Heart left ventricle (tissue), 16 donors: ENCODE measurements at places on chromosomes 11 and 22. TPM values are rescaled to one million over a fixed set of nuclear protein-coding genes. Genes with fewer than 3 reads are reported as not detected.

GRCh38 chr11:134561331-134561720 is 149.3 kb upstream of the B3GAT1 start:
- no peak for DNase-seq

DNA sequence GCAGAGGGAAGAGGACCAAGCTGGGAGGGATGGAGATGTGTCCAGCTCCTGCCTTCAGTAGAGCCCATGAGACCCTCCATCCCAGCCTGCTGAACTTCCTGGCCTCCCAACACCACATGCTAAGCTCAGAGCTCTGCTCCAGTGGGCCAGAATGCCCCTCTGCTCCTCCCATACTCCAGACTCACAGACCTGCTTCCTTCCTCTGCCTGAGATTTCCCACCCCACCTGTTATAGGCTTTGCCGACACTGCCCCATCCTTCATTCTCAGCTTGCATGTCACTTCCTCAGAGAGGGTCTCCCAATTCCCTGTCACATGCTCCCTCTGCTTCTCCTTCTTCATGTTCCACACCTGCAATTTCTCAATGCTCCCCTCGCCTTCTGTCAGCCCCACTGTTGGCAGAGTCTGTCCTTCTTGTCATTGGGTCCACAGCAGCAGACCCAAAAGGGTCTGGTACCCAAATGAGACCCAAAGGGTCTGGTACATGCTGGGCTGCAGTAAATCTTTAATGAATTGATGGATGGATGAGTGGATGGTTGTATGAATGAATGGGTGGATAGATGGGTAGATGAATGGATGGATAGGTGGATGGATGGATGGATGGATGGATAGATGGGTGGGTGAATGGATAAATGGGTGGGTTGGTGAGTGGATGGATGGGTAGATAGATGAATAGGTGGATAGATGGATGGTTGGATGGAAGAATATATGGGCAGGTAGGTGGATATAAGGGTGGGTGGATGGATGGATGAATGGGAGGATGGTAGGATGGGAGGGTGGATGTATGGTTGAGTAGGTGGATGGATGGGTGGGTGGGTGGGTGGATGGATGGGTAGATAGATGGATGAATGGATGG is 105.3 kb upstream of the FGF3 start:
- no peak for DNase-seq

DNA sequence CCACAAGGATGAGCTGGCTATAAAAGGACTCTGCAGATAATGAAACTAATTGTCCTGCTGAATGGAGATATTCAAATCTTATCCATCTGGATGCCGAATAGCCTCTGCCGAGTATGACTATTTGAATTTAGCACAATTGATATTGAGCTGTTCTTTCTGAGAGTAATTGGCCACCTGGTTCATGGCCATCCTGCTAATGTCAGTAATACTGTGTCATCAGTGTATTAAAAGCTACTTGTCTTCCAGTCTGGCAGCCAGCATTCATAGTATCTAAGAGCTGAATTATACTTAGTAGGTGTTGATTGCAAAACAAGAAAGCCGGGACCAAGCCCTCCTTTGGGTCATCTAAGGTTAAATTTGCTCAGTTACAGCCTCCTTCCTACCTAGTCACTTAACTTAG is 310.7 kb upstream of the NCAM1 start:
- DNase-seq = peak; percentile 29

- no peak for DNase-seq
Observed at GRCh38 chr11:111397034-111397433, 18.0 kb upstream of the POU2AF1 start.

DNA sequence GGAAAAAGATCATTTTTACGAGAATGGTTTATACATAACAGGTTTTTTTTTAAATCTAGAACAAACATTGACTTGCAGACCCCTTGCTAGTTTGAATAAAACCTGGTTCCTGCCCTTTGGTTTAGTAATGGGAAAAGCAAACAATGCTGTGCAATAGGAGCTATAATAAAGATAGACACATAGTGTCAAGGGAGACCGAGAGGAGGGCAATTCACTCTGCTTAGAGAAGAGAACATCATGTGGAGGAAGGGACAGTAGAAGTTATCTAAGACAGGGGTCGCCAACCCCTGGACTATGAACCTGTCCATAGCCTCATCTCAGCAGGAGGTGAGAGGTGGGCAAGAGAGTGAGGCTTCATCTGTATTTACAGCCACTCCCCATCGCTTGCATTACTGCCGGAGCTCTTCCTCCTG is 7.0 kb upstream of the RDX start:
- no peak for DNase-seq

- DNase-seq = no peak
Observed at GRCh38 chr11:20061776-20062175, 98.5 kb downstream of the DBX1 start.

The RFPL2 gene
- not detected for polyA plus RNA-seq

DNA sequence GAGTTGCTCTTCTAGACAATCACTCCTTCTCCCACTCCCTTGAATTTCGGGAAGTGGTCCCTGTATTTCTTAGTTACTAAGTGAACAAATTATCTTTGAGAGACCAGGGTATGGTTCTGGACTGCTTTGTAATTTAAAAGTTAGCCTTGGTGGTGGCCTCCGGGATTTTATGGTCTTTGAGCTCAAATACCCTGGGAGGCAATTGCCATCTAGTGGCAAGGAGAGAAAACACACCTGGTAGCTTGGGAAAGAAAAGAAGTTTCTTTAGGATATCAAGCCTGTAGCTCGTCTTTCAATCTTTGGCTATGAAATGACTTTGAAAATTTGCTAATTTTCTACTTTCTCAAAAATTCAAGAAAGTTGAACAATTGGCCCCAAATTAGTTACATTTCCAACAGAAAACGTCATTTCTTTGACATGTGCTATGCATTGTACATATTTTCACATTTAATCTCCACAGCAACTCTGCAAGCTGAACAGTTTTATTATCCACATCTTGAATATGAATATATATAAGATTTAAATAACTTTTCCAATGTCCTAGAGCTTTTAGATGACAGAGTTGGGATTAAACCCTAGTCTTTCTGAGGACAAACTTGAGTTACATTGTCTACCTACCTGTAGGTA is 39.1 kb downstream of the MMP27 start:
- DNase-seq = no peak

The GGT1 gene
- 1.7 TPM for polyA plus RNA-seq

The RASL10A gene
- polyA plus RNA-seq = 1.1 TPM

DNA sequence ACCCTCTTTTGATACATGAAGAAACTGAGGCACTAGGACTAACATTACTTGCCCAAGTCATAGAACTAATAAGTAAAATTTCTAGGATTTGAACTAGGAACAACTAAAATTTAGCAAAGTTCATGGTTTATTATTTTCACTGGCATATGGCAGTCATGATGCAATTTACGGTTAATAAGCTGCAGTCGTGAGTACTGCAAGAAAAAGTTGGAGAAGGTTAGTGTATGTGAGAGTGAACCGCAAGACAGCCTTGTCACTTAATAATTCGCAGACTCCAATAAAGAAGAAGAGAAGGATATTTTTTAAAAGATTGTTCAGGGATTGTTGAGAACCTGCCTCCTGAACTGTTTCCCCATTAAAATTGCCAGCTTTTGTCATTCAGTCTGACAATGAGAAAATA is 663.4 kb upstream of the TENM4 start:
- no peak for DNase-seq

GRCh38 chr11:119607726-119608125 is 121.3 kb downstream of the NECTIN1 start:
- DNase-seq = no peak

The CBLIF gene
- polyA plus RNA-seq = not detected
